NCI-H1930 (cell line): ENCODE measurements at places on chromosomes 3 and 15.

DNA sequence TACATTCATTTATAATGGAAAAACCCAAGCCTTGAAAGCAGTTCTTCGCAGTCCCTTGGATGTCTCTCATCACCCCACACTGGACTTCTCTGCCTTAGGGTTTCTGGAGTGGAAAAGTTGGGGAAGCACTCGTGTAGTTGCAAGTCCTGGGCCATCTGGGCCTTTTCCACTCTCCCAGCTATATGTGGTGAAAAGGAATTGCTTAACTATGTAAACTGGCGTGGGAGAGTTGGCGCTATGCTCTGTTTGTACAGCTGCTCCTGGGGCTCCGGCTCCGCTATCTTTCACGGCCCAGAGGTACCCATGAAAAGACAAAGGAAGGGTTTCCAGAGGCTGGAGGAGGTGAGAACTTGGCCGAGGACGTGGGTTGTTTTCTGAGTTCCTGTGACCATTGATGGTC is 81.1 kb upstream of the MYZAP start:
- peak; percentile 31 for DNase-seq

GRCh38 chr3:126545544-126545943 is 13.2 kb downstream of the C3orf22 start:
- DNase-seq: no peak

DNA sequence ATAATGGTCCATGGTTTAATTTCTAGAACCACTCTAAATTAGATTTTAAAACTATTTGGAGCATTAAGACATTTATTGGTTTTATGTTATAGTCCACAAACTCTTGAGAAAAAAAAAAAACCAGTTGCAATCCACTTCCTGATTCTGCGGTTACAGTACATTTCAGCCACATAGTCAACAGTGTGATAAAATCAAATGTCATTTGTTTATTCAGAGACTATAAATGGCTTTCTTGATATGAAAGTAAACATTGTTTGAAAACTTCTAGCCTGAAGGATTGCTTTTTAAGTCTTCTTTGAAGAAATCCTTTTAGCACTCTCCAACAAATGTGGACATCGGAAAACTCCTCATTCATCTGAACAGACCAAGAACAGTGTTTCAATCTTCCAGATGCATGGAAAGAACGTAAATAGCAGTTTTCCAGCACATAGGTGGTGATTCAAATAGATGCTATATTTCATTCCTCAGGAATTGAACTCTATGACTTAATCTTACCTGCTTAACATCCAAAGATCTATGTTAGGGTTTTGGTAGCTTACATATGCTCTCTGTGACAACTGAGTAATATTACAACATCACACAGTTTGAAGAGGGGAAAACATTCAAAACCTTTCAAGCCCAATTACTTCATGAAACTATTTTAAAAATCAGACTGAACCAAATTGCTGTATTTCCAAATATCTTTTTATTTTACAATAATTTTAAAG is 87.8 kb upstream of the UBE2E2 start:
- no peak for DNase-seq

GRCh38 chr3:86654806-86655460 is 336.0 kb downstream of the VGLL3 start:
- no peak for DNase-seq

GRCh38 chr15:74884428-74885223 is 5.2 kb upstream of the MPI start:
- DNase-seq: no peak

DNA sequence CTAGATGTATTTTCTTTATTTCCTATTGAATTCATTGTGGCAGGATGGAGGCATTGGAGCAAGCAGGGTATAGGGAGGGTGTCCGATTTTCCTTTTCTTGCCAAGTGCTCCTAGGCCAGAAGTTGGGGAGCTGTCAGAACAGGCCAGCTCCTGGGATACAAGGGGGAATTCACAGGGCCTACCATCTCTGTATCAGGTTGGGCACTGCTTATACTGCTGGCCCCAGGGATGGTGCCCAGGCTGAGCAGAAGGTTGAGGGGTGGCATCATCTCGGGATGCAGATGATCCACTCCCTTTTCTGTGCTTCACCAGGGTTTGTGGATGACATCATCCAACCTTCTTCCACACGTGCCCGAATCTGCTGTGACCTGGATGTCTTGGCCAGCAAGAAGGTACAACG is 79.5 kb downstream of the PCCB start:
- DNase-seq: no peak

DNA sequence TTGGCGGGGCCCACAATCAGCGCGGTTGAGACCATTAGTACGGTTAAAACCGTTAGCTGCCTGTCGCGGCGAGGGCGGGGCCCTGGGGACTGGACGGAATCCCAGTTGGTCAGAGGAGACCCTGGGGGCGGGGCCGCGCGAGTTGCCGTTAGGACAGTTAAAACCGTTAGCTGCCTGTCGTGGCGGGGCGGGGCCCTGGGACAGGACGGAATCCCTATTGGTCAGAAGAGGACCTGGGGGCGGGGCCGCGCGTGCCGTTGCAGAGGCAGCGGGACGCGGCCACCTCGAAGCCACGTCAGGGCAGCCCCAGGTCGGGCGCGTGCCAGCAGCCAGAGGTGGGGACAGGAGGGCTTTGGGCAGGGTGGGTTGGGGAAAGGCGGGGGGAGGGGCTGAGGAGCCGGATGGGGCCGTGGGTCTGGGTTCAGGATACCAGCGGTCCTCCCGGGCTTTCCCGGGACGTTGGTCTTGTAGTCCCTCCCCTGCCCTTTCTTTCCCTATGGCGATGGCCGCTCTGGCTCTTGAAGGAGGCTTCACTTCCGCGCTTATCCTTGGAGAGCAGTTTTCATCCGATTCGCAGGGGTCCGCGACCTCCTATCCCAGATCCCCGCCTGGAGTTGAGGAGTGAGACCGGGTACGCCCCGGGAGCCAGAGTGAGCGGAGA is 28.0 kb downstream of the KLHDC8B start:
- no peak for DNase-seq

- no peak for DNase-seq
Measured at GRCh38 chr3:118088696-118089095, 946.0 kb downstream of the IGSF11 start.

DNA sequence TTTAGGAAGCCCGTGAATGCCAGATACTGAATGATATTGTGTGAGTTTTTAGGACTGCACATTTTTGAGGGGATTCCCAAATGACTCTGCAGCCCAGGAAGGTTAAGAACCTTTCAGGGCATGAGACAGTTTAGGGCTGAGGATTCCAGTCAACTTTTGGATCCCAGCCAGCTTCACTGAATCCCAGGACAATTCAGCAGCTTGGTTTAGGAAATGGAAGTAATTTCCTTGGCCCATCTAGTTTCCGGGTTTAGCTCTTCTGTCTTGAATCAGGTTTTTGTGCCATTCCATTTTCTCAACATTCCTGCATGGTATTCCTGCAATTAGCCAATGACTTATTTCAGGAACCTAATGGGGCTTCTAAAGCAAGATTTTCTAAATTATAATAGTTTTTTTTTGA is 253.9 kb downstream of the LSAMP start:
- DNase-seq: no peak

DNA sequence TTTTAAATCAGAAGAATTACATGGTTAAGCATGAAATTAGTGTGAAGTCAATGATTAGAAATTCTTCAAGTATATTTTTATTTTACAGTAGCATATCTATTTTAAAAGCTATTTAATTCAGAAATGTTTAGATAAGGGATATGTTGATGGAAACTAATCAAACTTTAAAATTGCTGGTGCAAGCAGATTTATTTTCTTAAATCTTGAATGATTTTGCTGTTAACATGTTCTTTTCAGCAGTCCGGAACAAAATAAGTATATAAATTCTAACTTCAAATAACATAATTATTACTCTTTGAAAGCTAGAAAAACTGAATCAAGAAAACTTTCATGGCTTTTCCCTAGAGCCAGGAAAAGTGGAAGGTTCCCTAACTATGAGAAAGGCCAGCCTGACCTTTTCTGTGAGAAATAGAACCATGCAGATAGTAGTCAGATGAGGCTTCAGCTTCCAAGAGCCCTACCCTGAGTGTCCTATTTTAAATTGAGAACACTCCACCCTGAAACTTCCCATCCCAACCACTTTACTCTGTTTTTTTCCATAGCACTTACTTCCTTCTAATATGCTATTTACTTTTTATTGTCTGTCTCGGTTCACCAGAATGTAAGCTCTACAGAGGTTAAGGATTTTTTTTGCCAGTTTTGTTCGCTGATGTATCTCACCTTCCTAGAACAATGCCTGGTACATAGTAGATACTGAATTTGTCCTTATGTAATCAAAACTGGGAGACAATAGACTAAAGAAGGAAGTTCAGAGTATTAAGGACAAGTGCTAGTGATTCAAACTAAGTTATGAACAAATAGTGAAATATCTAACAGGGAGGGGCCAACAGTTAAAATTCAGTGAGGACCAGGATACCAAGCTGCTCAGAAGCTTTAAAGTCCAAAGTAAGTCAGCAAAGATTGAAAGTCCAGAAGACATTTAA is 66.8 kb downstream of the CD200R1L start:
- DNase-seq: no peak

GRCh38 chr3:144585953-144586352 is 614.3 kb downstream of the DIPK2A start:
- DNase-seq: no peak

DNA sequence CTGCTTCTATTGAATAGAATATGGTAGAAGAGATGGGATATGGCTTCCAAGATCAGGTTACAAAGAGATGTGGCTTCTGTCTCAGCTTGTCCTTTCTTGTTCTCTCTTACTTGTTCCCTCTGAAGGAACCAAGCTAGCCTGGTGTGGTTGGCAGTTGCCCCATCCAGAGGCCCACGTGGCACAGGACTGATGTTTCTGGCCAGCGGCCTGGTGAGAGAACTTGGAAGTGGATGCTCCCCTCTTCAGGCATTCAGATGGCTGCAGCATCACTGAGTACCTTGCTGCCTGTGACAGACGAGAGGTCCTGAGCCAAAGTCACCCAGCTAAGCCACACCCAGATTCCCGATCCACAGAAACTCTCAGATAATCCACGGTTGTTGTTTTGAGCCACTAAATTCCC is 183.6 kb downstream of the NSMCE3 start:
- DNase-seq: no peak

- DNase-seq: no peak
Measured at GRCh38 chr3:149004622-149005021, 13.3 kb downstream of the GYG1 start.

- no peak for DNase-seq
Measured at GRCh38 chr15:56919031-56919608, 676 bp downstream of the TCF12 start.

DNA sequence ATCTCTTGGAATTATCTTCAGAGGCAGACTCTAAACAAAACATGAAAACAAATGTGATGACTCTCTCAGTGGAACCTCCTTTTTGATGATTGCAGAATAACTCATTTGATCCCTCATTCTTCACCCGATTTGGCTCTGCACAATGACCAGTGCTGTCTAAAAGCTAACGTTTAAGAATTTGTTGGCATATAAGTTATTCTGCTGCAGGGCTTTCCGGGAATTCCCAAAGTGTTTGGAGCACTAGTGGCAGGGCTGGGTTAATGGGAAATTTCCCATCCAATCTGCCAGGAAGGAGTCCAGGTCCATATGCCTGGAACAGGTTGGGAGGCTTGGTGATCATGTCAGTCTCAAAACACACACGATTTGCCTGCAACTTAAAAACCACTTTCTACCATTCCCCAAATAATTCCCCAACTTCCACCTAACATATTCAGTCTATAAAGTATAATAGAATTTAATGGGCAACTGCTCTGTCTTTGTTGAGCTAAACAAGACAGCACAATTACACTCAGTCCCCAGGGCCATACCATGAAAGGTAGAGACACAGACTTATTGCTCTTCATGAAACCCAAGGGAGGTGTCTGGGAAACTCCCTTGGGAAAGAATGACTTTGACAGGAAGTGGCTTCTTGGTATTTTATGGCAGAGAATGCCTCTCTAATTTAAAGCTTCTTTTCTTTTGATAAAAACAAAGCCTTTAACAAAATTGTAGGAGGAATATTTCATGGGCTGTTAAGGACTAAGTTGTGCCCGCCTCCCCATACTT is 38.0 kb downstream of the ARRDC4 start:
- DNase-seq: no peak

DNA sequence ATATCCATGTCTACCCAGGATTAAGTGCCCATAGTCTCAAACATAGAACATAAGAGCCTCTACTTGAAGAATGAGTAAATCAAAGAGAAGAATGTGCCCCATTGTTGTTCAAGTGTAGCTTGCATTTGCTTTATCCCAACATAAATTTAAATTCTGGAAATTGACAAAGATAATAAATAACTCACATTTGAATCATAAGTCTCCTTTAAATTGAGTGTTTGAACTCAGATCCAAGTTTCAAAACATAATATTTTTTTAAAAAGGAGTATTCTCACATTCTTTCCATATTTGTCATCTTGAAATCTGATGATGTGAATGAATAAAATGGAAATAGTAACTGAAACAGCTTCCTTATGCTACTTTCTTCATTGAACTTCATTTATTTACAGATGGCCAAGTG is 135.2 kb downstream of the MECOM start:
- DNase-seq: no peak

- no peak for DNase-seq
Measured at GRCh38 chr3:195260280-195260905, 10.6 kb downstream of the XXYLT1 start.

GRCh38 chr3:101050046-101050445 is 56.8 kb upstream of the ABI3BP start:
- DNase-seq: no peak

DNA sequence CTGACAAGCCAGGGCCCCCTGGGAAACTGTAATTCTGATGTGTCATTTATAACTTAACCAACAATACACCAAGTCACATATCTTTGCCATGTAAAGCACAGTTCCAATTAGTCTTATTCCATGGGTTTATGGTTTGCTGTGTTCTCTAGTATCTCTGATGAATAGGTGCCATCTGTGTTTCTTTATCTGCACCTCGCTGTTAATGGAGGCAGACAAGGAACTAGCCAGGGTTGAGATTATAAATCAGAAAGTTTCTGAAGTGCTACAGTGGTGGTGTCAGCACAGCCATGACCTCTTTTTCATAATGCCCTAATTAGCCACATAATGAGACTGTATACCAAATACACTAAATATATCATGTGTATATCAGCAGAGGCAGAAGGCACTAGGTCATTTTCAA is 866.4 kb downstream of the PLOD2 start:
- DNase-seq: no peak

DNA sequence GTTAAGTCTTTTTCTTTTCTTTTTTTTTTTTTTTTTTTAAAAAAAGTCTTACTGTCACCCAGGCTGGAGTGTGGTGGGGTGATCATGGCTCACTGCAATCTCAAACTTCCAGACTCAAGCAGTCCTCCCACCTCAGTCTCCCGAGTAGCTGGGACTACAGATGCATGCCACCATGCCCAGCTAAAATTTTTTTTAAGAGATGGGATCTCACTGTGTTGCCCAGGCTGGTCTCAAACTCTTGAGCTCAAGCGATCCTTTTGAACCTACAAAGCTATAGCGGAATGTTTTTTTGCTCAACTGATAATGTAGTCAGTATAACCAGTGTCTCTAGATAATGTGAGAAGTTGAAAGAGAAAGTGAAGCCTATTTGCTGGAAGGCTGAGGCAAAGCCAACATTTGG is 3.9 kb upstream of the IGF2BP2 start:
- DNase-seq: no peak
